ENCODE measurements at places on chromosomes 7 and 10. TPM values are rescaled to one million over a fixed set of nuclear protein-coding genes. Genes with fewer than 3 reads are reported as not detected.
A peak's percentile ranks its signal among the peaks of the same experiment; 100 is the strongest.

Gene FFAR4
- not detected for total RNA-seq

Gene CTNNA3
- 2.3 TPM for total RNA-seq

Gene UBE3C
- total RNA-seq = 54.2 TPM

Gene ZCWPW1
- 2.2 TPM for total RNA-seq

Gene KCNMA1
- 5.1 TPM for total RNA-seq

Gene AQP1
- total RNA-seq = 2.7 TPM

Gene INHBA
- total RNA-seq = 0.08 TPM

Gene CLDN15
- total RNA-seq = 10.5 TPM

Gene FZD1
- 38.7 TPM for total RNA-seq

Gene SH3PXD2A
- 59.9 TPM for total RNA-seq

Gene TWIST1
- 2.4 TPM for total RNA-seq

Gene SNX13
- total RNA-seq = 34.3 TPM

- no peak for DNase-seq
Measured at GRCh38 chr10:127880557-127880956, 12.2 kb downstream of the CLRN3 start.

DNA sequence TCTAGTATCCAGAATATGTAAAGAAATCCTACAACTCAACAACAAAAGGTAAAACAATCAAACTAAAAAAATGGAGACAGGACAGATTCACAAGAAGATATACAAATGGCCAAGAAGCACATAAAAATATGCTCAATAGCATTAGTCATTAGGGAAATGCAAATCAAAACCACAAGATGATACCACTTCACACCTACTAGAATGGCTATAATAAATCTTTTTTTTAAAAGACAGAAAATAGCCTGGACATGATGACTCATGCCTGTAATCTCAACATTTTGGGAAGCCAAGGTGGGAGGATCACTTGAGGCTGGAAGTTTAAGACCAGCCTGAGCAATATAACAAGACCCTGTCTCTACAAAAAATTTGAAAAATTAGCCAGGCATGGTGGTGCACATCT lies 27.9 kb upstream of the CHCHD3 start:
- no peak for DNase-seq

- DNase-seq = no peak
Measured at GRCh38 chr10:70733051-70733450, 52.1 kb downstream of the TBATA start.

DNA sequence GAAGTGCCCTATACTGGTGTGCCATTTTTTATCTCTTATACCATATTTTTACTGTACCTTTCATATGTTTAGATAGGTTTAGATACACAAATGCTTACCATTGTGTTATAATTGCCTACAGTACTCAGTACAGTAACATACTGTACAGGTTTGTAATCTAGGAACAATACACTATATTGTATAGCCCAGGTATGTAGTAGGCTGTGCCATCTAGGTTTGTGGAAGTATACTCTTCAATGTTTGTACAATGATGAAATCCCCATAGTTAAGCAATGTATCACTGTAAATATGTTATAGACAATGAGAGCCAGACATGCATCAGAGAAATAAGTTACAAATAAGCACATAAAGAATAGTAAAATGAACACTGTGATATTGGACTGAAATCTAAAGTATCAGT lies 109.1 kb downstream of the IQUB start:
- no peak for DNase-seq

- DNase-seq = peak; percentile 23
Measured at GRCh38 chr7:155373359-155374273, 75.9 kb downstream of the INSIG1 start.

GRCh38 chr7:22082553-22082885 lies 136.8 kb upstream of the CDCA7L start:
- DNase-seq = no peak

GRCh38 chr7:19575909-19576557 lies 132.8 kb downstream of the POLR1F start:
- no peak for DNase-seq

GRCh38 chr7:68785036-68785435 lies 813.2 kb upstream of the AUTS2 start:
- DNase-seq = no peak

DNA sequence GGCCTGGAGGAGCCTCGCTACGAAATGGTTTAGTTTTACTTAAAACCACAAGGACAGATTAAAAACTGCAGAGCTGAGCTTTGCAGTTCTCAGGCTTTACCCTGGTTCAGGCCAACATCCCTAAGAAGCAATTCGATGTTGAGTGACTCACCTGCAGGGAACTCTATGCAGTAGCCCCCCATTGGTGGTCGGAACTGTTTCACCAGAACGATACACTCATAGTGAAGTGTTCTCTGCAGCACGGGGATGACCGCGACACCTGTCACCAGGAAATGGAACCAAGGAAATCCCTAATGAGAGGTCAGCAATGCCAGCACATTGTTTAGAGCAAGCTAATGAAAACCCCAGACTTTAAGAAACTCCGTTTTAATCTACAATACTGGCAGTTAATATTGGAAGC lies 18.0 kb downstream of the NUDT5 start:
- DNase-seq = no peak

GRCh38 chr10:132158823-132159222 lies 27.9 kb upstream of the DPYSL4 start:
- DNase-seq = no peak

GRCh38 chr10:100184426-100184825 lies 1.4 kb downstream of the ERLIN1 start:
- no peak for DNase-seq

- no peak for DNase-seq
Measured at GRCh38 chr7:13322126-13322525, 634.7 kb downstream of the ARL4A start.

GRCh38 chr10:483261-483660 lies 206.2 kb downstream of the DIP2C start:
- DNase-seq = no peak

DNA sequence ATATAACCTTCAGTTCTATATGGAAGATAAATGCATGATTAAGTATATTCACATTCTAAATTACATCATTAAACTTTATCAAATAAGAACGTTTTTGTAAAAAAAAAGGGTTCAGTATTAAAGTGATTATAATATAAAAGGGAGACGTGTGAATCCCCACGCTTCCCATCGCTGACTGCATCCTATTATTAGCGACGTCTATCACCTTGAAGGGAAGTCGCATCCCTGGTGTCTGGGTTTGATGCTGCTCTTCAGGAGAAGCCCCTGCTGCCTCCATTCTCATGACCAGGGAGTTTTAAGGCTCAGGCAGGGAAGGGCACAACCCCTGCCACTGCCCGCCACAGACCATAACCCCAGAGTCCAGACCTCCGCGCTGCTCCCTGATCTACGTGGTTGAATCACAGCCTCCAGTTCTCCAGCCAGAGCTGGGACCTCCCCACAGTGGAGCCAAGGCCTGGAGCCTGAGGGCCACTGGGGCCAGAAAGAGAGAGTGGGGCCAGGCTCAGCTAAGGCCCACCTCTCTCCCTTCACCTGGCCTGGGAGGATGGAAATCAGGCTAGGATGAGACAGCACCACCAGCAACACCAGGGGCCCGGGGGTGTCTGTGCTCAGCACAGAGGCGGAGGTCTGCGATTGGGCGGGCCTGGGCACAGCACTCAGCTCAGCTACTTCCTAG lies 130.6 kb downstream of the TCERG1L start:
- DNase-seq = no peak

Measured in endothelial cell (in vitro differentiated cells).